ENCODE measurements at places on chromosomes 11 and 22. TPM values are rescaled to one million over a fixed set of nuclear protein-coding genes. Genes with fewer than 3 reads are reported as not detected.

Gene PHLDA2
- 8.1 TPM for total RNA-seq

Gene GVQW3
- 3.0 TPM for total RNA-seq

Gene CD3G
- not detected for total RNA-seq

Gene ATXN10
- total RNA-seq = 97.1 TPM

Data from epithelial cell of umbilical artery (primary cell).